ENCODE measurements at places on chromosomes 5 and 9.

- no peak for DNase-seq
These were observed 9.1 kb downstream of the OR2V1 start for GRCh38 chr5:181121675-181122561.

- DNase-seq: no peak
These were observed 14.4 kb downstream of the RXRA start for GRCh38 chr9:134340475-134341160.

GRCh38 chr9:37954581-37954981 is 50.7 kb upstream of the SLC25A51 start:
- DNase-seq: no peak

DNA sequence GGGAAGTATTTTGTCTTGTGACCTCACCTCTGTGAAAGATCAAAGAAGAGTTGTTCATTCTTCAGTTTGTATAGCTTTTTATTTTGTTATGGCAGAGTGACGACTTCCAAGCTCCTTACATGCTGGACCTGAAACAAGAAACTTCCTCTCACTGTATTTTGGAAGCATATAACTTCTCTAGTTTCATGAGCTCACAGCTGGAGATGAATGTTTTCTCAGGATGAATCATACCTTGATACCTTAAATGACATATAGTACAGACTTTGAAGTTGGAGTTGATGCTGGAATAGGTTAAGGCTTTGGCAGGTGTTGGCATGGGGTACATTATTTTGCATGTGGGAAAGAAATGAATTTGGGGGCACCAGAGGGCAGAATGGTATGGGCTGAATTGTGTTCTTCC is 112.5 kb downstream of the SLC25A46 start:
- no peak for DNase-seq

DNA sequence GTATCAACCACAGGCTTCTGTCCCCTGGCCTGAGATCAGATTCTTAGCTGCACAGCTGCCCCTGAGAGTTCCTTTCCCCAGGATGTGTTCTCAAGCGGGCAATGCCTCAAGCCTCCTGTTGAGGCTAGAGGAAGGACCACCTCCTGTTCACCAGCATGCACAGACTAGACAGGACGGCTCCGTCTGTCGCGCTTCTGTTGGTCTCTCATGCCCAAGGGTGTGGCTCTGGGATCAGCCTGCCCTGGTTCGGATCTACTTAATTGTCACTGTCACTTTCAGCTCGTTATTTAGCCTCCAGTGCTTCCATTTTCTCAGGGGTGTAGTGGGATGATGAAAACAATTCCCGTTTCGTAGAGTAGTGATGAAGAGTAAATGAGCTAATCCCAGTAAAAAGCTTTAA is 103.1 kb downstream of the KCNIP1 start:
- no peak for DNase-seq

DNA sequence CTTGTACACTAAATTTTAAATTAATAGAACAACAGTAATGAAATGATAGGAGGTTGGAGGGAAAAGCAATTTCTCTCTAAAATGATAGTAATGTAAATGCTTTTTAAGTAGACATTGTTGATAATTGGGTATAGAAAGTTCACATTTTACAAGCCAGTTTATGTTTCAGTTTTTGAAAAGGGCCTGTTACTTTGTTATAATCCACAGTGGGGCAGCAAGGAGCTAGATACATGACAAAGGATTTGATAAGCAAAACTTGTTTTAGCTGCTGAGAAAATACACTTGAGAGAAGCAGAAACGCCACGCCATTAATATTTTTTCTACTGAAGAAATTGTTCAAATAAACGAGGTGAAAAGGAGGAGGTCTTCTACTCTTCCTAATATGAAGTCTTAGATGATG is 30.2 kb downstream of the SREK1 start:
- no peak for DNase-seq

DNA sequence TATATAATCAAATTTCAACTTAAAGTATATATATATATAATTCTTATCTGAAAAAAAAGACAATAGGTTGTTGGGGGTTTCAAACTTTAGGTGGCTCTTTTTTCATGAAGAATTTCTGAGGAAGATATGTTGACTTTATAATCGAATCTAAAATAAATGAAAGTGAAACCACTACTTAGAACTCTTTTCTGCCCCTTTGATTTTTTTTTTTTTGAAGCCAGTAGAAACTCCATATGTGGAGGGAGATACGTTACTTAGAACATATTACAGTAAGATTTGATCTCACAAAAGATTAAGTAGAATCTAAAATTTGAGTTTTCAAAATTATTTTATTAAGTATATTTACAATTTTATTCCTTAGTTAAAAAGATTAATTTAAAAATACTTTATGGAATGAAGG is 96.9 kb downstream of the ATG10 start:
- no peak for DNase-seq

- DNase-seq: no peak
These were observed 55.0 kb upstream of the TRPC7 start for GRCh38 chr5:136420168-136420898.

DNA sequence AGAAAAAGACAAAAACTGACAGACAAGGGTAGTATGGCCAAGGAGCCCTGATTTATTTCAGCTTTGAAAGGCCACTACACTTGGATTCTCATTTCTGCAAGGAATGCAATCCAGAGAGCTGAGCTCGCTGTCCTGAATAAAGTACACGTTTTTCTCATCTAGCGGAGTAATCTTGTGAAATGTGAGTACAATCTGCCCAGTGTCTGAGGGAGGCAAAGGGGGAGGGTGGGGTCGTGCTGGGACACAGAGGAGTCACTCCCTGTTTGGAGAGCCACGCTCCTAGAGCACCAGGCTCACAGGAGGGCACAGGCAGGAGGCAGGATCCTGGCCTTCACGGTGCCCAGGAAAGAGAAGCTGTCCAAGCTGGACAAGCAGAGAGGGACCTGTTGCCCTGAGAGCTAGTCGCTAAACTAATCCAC is 51.0 kb upstream of the IFNK start:
- DNase-seq: no peak

DNA sequence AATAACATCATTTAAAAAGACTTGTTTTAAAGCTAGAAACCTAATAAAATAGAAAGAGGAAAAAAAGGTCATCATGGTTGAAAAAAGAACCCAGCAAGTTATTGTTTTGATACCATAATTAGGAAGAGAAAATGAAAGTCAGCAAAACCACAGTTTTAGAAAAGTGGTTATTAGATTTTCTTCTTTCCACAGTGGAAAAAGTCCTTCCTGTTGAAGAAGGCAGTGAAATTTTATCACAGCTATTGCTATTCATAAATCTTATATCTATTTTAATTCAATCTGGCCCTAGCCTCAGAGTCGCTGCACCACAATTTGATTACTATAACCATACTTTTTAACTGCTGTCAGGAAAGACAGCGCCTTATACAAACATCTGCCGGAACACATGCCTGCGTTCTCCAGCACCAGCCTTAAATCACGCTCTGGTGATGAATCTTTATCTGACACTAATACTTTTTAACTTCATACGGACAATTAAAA is 60.3 kb downstream of the MAPKAP1 start:
- DNase-seq: no peak

- no peak for DNase-seq
These were observed 33.1 kb downstream of the DAB2IP start for GRCh38 chr9:121684381-121685145.

- no peak for DNase-seq
These were observed 195.0 kb upstream of the TBC1D2 start for GRCh38 chr9:98450496-98450895.

GRCh38 chr9:5949103-5949699 is 58.5 kb downstream of the MLANA start:
- no peak for DNase-seq

DNA sequence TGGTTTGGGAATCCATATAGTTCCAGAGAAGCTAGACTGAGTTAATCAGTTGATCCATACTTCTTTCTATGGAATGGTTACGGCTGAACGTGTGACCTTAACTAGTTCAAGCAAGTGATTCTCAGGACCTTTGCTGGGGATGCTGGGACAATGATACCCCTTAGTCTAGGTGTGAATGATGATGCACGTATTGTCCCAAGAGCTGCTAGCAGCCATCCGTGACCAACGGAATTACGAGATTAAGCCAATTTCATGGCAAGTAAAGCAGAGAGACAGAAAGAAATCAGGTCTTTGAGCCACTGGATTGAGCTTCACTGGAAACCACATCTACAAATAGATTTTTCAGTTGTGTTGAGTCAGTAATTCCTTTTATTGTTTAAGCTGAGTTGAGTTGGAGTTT is 99.2 kb upstream of the LIFR start:
- DNase-seq: no peak

DNA sequence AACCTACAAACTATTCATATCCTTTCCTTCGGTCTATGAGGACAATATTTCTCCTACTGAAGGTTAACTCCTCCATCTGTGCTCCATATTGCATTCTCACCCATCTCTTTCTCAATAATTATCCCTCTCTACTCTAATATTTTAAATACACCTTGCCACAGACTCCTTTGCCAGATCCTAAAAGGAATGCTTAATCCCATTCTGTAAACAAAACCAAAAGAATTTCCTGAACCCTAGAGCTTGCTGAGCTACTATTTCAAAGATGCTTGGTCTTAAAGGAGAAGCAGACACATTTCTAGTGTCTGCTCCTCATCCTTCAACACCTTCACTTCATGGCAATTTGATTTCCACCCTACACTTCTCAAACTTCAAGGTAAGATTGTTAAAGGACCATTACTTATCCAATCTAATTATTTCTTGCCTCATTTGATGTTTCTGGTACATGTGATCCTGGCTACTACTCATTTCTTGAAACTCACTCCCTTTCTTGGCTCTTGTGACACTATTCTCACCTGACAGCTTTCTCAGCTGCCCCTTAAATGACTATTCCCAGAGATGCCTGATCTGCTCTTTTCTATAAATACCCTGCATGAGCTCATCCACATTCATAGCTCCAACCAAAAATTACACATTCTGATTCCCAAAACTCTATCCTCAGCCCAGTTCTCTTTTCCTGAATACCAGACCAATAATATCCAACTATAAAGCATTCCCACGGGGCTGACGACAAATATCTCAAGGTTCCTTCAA is 20.2 kb downstream of the HOMER1 start:
- DNase-seq: no peak

DNA sequence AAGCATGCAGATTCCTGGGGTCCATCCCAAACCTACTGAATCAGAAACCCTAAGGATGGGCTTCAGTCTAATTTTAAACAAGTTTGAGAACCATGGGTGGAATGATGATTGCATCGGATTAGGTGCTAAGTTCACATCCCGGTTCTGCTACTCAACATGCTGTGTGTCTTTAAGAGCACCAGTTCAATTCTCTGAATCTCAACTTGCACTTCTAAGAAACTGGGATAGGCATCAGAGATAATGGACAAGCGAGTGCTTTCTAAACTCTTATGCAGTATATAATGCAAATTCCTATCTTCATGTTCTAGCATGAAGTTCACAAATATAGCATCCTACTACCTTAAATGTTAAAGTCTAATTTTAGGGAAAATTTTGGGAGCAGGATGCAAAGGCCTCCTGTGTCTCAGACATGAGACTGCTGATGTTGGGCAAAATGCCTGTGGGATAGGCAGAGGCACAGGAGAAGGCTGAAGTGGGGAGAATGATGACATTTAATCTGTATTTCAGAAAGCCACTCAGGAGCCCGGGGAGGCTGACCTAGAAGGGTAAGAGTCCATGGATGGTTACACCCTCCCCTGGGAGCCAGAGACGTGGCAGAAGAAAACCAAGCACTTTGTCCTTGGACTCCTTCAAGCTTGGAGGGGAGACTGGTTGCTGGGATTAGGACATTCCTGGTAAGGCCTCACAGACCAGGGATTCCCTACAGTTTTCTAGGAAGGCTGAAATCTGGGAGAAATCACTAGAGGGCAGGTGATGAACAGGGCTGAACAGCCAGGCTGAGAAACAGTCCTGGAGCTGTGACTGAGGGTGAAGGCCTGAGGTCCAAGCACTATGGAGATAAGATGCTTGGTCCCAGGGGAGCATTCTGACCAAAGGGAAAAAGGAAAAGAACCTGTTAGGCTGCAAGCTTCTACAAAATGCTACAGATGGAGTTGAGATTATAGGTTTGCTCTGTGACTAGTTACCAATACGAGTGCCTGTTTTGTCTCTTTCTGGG is 311.9 kb upstream of the PANK3 start:
- DNase-seq: no peak

DNA sequence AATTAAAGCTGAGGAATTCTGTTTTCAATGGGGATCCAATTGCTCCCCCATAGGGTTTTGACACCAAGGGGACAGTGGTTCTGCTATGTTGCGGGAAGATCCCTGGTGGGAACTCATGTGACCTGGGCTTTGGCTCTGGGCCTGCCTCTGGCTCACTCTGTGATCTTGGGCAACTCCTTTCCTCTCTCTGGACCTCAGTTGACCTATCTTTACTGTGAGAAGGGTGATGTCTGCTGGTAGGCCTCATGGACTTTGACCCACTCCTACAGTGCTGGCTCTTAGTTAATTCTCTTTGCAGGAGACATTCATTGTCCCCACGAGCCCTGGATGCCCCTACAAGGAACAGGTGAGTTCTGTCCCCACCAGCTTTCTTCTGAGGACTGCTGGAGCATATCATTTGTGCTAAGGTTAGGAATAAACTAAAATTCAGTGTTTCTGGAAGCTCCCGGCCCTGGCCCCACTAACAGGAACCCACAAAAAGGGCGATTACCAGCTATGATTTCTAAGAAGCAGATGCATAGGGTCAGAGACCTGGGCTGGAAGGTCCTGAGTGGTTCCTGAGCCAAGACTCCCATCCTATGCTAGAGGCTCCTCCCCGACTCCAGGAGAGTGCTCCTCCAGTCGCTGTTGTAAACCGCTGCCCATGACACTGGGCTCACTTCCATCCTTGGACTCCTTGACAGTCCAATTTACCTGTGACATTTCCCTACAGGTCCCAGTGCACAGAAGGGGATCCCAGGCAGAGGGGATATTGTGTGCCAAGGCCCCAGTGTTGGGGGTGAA is 218.3 kb downstream of the PAX5 start:
- no peak for DNase-seq

DNA sequence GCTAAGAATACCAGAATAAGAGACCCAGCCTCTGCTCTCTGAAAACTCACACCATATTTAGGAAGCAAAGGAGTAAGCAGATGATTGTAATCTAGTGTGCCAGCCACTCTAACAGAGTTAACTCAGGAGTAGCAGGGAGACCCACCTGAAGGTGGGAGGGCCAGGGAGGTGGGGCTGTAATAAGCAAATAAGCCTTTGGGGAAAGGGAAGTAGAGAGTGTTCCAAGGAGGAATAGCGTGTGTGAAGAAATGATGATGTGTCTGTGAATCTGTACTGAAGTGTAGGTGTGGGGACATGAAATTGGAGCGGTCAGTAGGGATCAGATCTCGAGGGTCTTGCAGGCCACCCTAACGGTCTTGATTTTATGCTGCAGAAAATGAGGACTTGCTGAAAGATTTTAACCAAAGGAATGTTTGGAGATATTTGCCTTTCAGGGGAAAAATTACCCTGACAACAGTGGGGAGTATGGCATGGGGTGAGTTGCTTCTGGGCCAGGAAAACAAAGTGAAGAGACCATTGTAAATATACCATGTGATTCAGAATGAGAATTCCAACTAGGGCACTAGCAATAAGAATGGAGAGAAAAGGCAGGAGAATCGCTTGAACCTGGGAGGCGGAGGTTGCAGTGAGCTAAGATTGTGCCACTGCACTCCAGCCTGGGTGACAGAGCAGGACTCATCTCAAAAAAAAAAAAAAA is 44.1 kb upstream of the FSD1L start:
- no peak for DNase-seq

GRCh38 chr9:93965830-93966577 is 10.8 kb upstream of the BARX1 start:
- no peak for DNase-seq

- DNase-seq: no peak
These were observed 678 bp downstream of the SLC2A6 start for GRCh38 chr9:133477992-133478850.

GRCh38 chr5:139470821-139471300 is at the start of gene SMIM33:
TSS of gene SMIM33 (plus strand) at chr5:139471004. CDS start at chr5:139471122, 118 bp downstream.
- no peak for DNase-seq
